Prostate gland (tissue), 2 donors: ENCODE measurements at places on chromosomes 7 and 10. TPM values are rescaled to one million over a fixed set of nuclear protein-coding genes. Genes with fewer than 3 reads are reported as not detected.

Gene SFTPA1
- not detected for total RNA-seq

DNA sequence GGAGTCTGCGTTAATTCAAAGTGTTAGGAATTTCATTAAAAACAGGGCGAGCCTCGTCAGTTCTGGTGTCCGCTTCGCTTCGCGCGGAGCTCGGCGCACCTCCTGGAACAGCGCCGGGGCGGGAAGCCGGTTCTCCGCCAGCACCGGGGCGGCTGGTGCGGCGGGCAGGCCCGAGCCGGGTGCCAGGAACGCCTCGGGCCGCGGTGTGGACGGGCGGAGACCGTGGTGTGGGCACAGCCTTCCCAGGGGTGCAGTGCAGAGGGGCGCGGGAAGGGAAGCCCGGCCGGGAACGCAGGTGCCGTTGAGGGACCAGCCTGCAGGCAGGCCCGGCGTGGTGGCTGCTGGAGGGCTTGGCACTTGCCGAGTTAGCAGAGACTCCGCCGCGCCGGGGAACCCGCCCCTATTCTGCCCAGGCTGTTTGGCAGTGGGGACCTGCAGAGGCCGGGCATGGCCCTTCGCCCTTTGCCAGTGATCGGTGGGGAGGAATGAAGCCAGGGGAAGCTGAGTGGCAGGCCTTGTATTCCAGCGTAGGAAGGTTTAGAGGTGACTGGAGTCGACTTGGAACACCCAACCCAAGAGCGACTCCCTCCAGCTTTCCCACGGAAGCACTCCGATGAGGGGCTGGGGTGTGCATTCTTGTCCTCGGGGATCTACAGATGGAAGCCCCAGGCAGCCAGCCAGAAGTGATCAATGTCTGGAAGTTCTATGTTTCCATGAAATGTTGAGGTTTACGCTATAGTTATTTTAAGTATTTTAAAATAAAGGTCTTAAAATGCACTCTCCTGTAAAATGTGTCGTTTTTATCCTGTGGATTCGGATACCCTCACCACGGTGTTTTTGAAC is 945 bp upstream of the RHEB start:
- no peaks in the 10 kb centered on the region for H3K36me3 ChIP-seq
- peak overlapping the region; percentile 98 for H3K27ac ChIP-seq
- DNase-seq, result peak; percentile 33
- peaks cover under 1% of the 10 kb centered on the region for H3K4me1 ChIP-seq
- no peaks in the 10 kb centered on the region for H3K27me3 ChIP-seq

DNA sequence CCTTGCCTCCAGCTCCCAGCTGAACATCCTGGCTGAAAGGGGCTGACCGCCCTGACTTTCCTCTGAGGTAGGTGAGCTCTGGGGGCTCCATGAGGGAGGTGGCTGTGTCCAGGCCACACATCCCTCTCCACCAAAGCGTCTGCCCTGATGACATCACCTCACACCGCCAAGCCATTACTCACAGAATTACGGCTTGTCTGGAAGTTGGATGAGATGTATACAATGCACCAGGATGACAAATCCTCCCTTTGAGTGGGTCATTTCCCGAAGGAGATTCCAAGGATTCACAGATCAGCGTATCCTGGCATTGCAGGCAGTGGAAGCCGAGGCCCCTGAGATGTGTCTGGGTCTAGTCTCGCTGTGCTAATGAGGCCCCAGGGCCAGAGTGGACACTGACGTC is 15.1 kb upstream of the RET start:
- no peak overlapping the region for H3K4me3 ChIP-seq
- no peaks in the 10 kb centered on the region for H3K27me3 ChIP-seq
- H3K36me3 ChIP-seq, result no peaks in the 10 kb centered on the region
- no peaks in the 10 kb centered on the region for H3K4me1 ChIP-seq
- no peak overlapping the region for H3K27ac ChIP-seq
- DNase-seq, result no peak

GRCh38 chr10:103859161-103860086 is 4.0 kb upstream of the SH3PXD2A start:
- DNase-seq, result peak; percentile 67
- no peaks in the 10 kb centered on the region for H3K36me3 ChIP-seq
- no peak overlapping the region for H3K27ac ChIP-seq
- no peaks in the 10 kb centered on the region for H3K4me1 ChIP-seq

Gene AOAH
- 4.8 TPM for total RNA-seq

- no peaks in the 10 kb centered on the region for H3K4me1 ChIP-seq
- no peaks in the 10 kb centered on the region for H3K36me3 ChIP-seq
- H3K27ac ChIP-seq, result peak overlapping the region; percentile 99
- H3K27me3 ChIP-seq, result no peaks in the 10 kb centered on the region
- no peak for DNase-seq
These were observed 3.3 kb downstream of the LUC7L2 start for GRCh38 chr7:139362981-139363380.

- H3K4me1 ChIP-seq, result no peaks in the 10 kb centered on the region
- no peak overlapping the region for H3K27ac ChIP-seq
- no peaks in the 10 kb centered on the region for H3K27me3 ChIP-seq
- H3K36me3 ChIP-seq, result no peaks in the 10 kb centered on the region
- H3K4me3 ChIP-seq, result no peak overlapping the region
These were observed 172.8 kb downstream of the TRIL start for GRCh38 chr7:28785041-28785995.
